ENCODE measurements at places on chromosomes 2 and 18.

DNA sequence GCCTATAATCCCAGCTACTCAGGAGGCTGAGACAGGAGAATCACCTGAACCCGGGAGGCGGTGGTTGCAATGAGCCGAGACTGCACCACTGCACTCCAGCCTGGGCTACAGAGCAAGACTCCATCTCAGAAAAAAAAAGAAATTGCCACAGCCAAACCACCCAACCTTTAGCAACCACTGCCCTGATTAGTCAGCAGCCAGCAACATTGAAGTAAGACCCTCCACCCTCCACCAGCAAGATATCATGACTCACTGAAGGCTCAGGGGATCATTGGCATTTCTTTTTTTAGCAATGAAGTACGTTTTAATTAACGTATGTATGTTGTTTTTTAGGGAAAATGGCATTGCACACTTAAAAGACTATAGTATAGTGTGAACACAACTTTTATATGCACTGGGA lies 349.1 kb upstream of the ACVR2A start:
- no peak for DNase-seq

DNA sequence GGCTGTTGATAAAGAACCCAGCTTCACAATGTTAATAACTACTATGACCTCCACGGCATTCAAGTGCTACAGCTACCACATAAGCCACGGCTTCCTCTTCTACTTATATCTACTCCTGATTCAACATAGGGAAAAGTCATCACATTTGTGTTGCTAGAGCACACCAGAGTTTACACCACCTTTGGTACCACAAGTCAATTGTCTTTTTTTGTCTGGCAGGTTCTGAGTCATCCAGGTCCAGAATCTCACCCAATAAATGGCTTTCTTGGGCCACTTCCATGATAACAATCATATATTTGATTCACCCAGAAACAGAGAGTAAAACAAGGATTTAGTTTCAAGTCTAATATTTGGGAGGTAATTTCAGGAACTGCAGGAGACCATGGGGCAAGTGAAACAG lies 480.2 kb downstream of the TMX3 start:
- DNase-seq, result no peak

- no peak for DNase-seq
Observed at GRCh38 chr2:26702025-26702424, 9.5 kb downstream of the KCNK3 start.

GRCh38 chr2:207123335-207123744 lies 42.4 kb downstream of the KLF7 start:
- DNase-seq, result no peak
